ENCODE measurements at places on chromosomes 6 and 20. TPM values are rescaled to one million over a fixed set of nuclear protein-coding genes. Genes with fewer than 3 reads are reported as not detected.

HLA-DMB gene
- total RNA-seq, result 2.5 TPM

MOXD1 gene
- total RNA-seq, result 2.3 TPM

TMEM74B gene
- total RNA-seq, result 3.2 TPM

KCNG1 gene
- total RNA-seq, result 18.0 TPM

GTSF1L gene
- not detected for total RNA-seq

PAX1 gene
- total RNA-seq, result 0.05 TPM
